Activated CD8-positive, alpha-beta T cell treated with anti-CD3 and anti-CD28 coated beads for 36 hours (primary cell): ENCODE measurements at places on chromosomes 5 and 9. TPM values are rescaled to one million over a fixed set of nuclear protein-coding genes. Genes with fewer than 3 reads are reported as not detected.

CKMT2 gene
- total RNA-seq, result not detected

RNF183 gene
- total RNA-seq, result 0.27 TPM

LCN12 gene
- total RNA-seq, result 2.1 TPM

CD274 gene
- 13.7 TPM for total RNA-seq

SHC3 gene
- total RNA-seq, result not detected

GPR107 gene
- 18.2 TPM for total RNA-seq

CBY3 gene
- 0.47 TPM for total RNA-seq

SH3RF2 gene
- not detected for total RNA-seq

SLC27A6 gene
- total RNA-seq, result not detected

EMB gene
- 67.1 TPM for total RNA-seq

GNAQ gene
- 17.8 TPM for total RNA-seq

SPATA31A3 gene
- total RNA-seq, result not detected

ELAVL2 gene
- total RNA-seq, result not detected

PCDHGA3 gene
- not detected for total RNA-seq

FBXO38 gene
- 38.0 TPM for total RNA-seq

SLC6A7 gene
- not detected for total RNA-seq

KLHL3 gene
- total RNA-seq, result 9.2 TPM

TNIP1 gene
- total RNA-seq, result 222 TPM

FTMT gene
- total RNA-seq, result not detected

TRPM6 gene
- total RNA-seq, result not detected

PCDHGA2 gene
- total RNA-seq, result not detected

TSLP gene
- 0.65 TPM for total RNA-seq

IL4 gene
- 1.4 TPM for total RNA-seq

ITGA2 gene
- 0.86 TPM for total RNA-seq

RABGAP1 gene
- total RNA-seq, result 22.0 TPM

STXBP1 gene
- total RNA-seq, result 23.5 TPM

RLN2 gene
- 4.0 TPM for total RNA-seq

DRD1 gene
- total RNA-seq, result not detected

ADRB2 gene
- total RNA-seq, result 0.98 TPM

NRG2 gene
- not detected for total RNA-seq

CYSRT1 gene
- total RNA-seq, result 0.34 TPM

PCDHA2 gene
- total RNA-seq, result not detected

ADAMTS6 gene
- total RNA-seq, result 1.9 TPM

ZNF658 gene
- total RNA-seq, result 1.6 TPM

SPINK13 gene
- not detected for total RNA-seq

SLC36A2 gene
- total RNA-seq, result not detected

ANKRD31 gene
- 0.94 TPM for total RNA-seq

MLLT3 gene
- 59.1 TPM for total RNA-seq

TAF11L5 gene
- total RNA-seq, result not detected

GADD45G gene
- total RNA-seq, result 5.0 TPM

ZNF883 gene
- total RNA-seq, result 1.1 TPM

DDX4 gene
- total RNA-seq, result not detected

IL7R gene
- total RNA-seq, result 136 TPM

IFNA16 gene
- not detected for total RNA-seq
